ENCODE measurements at places on chromosomes 2 and 18.

GRCh38 chr2:12543978-12544558 lies 172.7 kb upstream of the TRIB2 start:
- DNase-seq, result peak; percentile 63

DNA sequence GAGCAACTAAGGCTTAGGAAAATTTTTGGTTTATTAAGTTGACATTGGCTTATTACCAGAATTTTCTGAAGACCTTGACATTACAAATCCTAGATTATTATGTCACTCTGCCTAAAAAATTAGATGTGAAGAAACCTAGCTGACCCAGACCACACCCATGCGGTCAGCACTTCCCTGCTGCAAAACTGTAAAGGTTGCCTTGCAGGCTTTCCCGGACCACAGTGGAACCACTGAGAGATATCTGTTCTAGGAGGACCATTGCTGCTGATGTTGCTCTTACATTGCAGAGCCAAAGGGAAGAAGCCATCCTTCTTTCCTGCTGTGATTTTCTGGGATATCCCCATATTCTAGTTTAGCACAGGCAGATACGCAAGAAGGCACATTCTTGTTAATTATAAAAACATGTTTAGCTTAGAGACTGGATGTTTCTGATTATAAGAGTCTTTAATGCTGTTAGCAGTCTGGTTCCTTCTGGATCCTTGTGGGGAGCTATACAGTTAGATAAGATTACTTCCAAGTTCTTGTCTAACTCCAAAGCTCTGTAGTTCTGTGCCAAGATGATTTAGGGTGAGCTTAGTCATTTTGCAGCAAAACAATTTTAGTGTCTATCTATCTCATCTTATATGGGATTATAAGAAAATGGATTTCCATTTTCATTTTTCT lies 70.2 kb downstream of the AOX1 start:
- no peak for DNase-seq

DNA sequence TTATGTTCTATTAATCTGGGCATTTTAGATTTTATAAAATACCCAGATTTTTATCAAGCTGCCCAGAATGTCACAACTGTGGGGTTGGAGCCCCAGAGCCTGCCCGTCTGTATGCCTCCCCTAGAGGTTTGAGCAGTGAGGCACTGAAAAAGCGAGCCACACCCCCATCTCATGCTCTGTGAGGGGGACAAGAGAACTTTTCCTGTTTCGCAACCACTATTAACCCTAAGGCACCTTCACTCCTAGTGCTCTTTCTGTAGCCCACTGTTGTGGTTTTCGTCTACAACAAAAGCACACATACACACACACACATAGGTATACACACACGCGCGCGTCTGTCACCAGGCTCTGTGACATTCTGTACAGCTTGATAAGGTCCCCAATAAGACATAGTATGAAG lies 38.0 kb downstream of the DCDC2C start:
- DNase-seq, result no peak

GRCh38 chr2:233990261-233990798 lies 60.2 kb upstream of the SPP2 start:
- DNase-seq, result no peak

GRCh38 chr2:44983836-44984604 lies 25.2 kb downstream of the SIX2 start:
- no peak for DNase-seq

DNA sequence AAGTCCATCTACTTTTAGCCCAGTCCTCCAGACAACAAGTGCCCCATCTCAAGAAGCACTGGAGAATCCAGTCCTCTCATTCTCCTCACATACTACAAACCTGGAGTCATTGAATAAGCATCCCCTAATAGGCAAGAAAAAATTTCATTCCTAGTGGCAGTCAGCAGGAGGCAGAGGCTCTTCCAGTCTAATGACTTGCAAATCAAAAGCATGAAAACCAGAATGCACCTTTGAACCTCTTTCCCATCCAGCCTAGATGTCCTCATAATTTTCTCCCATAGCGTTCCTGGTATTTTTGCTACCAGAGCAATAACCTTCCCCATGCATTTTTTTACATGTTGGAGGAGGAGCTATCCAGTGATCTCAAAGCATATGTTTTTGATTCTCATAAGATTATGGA lies 252.6 kb downstream of the TTC32 start:
- DNase-seq, result peak; percentile 79

- DNase-seq, result peak; percentile 81
Measured at GRCh38 chr2:24083567-24084385, 858 bp downstream of the TP53I3 start.

GRCh38 chr18:26121476-26121875 lies 12.2 kb upstream of the PSMA8 start:
- DNase-seq, result peak; percentile 16

GRCh38 chr2:63054841-63055225 lies 4.2 kb downstream of the OTX1 start:
- DNase-seq, result no peak

GRCh38 chr2:64975232-64975821 lies 13.9 kb upstream of the SLC1A4 start:
- peak; percentile 88 for DNase-seq

GRCh38 chr2:190858817-190859216 lies 21.8 kb upstream of the GLS start:
- peak; percentile 91 for DNase-seq

GRCh38 chr2:88590998-88591613 lies 36.2 kb downstream of the EIF2AK3 start:
- DNase-seq, result peak; percentile 70

DNA sequence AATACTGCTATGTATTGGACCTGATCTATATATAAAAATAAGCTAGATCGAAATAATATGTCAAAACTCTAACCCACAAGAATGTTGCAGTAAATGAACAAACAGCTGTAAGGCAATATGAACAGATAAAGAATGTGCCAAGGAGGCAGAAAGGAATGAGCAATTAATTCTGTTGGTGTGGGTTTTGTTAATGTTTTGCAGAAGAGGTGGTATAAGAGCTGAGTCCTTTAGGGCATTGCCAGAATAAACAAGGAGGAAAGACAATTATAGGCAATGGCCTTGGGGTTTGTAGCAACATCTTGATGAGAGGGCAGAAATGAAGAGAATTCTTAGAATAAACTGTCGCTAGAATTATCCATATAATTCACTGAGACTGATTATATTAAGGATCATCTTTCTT lies 240.9 kb upstream of the GULP1 start:
- peak; percentile 84 for DNase-seq

DNA sequence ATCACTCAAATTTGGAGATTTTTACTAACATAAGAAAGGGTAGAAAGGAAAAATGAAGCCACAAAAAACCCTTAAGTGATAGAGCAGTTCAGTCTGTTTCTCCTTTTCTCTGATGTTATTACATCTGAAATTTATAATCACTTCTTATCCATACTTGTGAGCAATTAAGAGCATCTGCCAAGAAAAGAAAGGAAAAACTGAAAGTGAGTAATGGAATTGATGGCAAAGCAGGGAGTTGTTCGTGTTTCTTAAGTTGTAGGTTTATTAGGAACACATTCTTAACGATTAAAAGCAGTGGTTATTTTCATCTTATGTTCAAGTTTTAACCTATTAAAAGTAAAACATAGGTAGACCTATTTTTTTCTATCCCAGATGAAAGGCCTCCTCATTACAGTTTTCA lies 277.7 kb downstream of the RND3 start:
- no peak for DNase-seq

GRCh38 chr2:238428866-238429265 lies 2.1 kb downstream of the ASB1 start:
- no peak for DNase-seq

GRCh38 chr2:46812361-46813019 lies 103.1 kb downstream of the MCFD2 start:
- DNase-seq, result peak; percentile 98

DNA sequence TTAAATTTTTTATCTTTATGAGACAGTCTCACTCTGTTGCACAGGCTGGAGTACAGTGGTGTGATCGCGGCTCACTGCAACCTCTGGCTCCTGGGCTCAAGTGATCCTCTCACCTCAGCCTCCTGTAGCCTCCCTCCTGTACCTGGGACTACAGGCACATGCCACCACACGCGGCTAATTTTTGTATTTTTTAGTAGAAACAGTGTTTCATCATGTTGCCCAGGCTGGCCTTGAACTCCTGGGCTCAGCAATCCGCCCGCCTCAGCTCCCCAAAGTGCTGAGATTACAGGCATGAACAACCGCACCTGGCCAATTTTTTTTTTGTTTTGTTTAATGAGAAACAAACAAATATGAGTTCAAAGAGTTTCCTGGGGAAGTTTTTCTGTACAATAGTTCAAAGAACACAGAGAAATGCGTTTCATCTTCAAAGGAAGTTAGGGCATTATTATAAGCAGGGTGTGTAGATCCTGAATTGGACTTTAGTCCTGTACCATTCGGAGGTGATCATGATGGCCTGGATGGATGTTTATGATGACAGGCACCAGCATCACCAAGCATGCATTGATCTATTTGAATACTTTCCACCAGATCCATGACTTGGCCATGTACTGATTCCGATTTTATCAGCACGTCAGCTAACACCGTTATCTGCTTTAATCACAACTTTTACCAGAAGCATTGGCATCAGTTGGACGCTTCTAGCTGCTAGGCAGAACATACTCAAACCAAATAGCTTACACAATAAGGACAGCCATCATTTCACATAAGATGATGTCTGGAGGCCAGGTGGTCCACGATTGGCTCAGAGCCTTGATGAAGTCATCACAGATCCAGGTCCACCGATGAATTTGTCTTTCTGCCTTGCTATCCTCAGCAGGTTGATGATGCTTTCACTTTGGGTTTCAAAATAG lies 28.9 kb downstream of the TCF23 start:
- DNase-seq, result no peak

DNA sequence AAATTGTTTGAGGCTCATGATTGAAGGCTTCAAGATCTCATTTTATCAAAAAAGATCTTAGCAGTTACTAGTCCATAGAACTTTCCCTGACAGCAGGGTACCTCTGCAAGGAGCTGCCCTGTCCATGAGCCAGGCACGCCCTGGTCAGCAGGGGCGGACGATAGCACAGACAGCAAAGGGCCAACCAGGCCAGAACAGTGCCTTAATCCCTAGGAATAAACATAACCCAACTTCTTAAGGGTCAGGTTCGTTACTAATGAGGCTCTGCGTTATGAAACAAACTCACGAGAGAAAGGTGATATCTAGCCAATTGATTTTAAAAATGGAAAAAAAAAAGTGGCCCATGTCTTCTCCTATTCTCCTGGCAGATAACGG lies 59.2 kb downstream of the BCL2 start:
- DNase-seq, result no peak

DNA sequence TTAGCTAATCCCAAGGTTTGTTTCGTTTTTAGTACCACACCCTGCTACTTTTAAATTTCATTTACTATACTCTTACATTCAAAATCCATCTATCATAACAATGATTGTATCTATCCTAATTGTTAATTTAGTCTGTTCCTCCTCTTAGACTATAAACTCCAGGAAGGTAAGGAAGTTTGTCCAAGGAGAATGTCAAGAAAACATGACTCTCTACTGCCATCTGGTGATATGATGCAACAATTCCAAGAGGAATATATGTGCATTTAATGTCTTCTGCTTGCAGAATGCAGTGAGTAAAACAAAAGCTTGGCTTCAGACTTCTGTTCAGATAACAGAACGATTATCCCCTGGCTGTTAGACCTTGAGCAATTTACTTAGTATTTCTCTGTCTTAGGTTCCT lies 1267.1 kb downstream of the LRP1B start:
- DNase-seq, result peak; percentile 54

GRCh38 chr2:138648606-138649005 lies 131.6 kb downstream of the NXPH2 start:
- no peak for DNase-seq
